ENCODE measurements at places on chromosomes 5 and 9.

GRCh38 chr5:76582230-76583162, 40.7 kb downstream of the F2RL2 start:
- DNase-seq, result no peak

DNA sequence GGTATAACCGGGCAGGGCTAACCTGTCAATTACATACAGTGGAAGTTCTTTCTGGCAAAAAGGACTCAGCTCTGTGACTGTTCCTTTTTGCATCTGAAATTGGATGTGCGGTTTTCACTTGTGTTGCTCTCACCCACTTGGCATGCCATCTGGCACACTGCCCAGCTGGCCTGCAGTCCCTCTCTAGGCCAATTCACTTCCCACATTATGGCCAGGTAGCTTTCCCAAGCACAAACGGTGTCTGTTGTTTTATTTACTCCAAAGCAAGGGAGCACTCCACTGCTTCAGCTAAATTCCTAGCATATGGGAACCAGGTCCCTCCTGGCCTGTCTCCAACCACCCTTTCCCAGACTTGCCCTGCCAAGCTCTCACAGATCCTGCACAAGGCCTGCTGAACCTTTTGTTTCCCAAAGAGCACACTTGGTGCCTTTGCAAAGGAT, 132.5 kb downstream of the SEMA6A start:
- DNase-seq, result peak; percentile 71

GRCh38 chr9:70110194-70111041, 66.8 kb downstream of the MAMDC2 start:
- DNase-seq, result peak; percentile 39

- no peak for DNase-seq
Measured at GRCh38 chr5:11224436-11225187, 463.6 kb upstream of the DAP start.

DNA sequence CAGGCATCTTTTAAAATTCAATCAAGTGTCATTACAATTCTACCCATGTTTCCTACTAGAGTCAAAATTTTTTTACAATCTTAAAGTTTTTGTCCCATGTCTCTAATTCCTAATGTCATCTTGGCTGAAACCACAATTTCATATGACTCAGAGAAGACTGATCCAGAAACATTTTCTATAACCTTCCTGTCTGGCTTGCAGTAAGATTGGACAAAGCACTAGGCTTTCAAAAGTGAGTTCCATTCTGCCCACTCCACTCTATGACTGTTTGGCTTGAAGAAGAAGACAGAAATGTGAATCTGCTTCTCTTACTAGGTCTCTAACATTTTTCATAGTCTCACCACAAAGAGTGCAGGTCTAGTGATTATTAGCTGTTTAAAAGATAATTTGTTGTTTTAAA, 88.8 kb downstream of the NR3C1 start:
- peak; percentile 23 for DNase-seq

- DNase-seq, result no peak
Measured at GRCh38 chr9:70406434-70406862, 8.0 kb downstream of the KLF9 start.

DNA sequence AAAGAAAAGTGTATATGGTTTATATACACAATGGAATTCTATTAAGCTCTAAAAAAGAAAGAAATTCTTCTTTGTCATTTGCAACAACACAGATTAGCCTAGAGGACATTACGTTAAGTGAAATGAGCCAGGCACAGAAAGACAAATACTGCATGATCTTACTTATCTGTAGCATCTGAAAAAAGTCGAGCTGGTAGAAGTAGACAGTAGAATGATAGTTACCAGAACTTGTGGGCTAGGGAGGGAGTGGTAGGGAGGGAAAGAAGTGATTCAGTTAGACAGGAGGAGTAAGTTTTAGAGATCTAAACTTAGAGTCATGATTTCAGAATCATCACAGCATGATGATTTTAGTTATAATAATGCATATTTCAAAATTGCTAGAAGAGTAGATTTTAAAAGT, 184.6 kb downstream of the TLE4 start:
- DNase-seq, result no peak

GRCh38 chr5:138506370-138507306, 36.4 kb downstream of the ETF1 start:
- no peak for DNase-seq

GRCh38 chr5:112183103-112183711, 235.9 kb downstream of the EPB41L4A start:
- DNase-seq, result peak; percentile 89

DNA sequence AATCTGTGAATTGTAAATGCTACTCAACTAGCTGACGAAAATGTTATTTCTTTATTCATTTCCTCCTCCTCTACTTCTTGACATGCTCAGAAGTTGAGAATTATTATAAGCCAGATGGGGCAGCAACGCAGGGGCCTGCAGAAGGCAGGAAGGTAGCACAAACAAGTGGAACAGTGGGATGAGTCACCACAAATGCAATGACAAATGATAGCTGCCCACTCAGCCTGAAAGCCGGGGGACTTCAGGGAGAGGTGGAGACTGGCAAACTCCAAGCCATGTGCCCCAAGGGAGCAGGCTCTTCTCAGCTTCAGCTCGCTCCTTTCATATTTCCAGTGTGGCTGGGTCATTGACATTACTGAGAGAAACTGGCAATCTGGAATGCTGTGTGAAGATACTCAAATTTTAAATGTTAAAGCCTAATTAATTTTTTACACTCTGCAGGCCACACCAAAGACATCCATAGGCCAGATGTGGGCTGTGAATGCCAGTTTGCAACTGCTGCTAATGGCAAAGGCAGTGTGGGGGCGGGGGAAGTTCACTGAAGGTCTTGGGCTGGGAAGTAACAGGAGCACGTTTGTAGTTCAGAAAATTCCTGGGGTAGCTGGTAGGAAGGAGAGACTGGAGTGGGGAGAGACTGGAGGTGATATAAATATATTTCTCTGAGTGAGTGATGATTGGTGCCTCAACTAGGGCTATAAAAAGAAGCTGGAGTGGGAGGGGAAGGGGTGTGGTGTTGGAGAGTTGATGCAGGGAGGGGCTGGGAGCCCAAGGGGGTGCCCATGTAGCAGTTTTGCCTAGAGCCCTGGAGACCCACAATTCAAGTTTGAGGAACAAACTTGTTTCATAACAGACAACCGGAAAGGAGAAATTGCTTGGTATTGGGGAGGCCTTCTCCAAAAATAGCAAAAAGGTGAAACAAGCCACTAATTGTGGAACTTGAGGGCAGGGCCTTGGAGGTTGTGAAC, 20.8 kb upstream of the ADRB2 start:
- DNase-seq, result no peak

- no peak for DNase-seq
Measured at GRCh38 chr5:56557198-56557597, 258.2 kb upstream of the MAP3K1 start.

DNA sequence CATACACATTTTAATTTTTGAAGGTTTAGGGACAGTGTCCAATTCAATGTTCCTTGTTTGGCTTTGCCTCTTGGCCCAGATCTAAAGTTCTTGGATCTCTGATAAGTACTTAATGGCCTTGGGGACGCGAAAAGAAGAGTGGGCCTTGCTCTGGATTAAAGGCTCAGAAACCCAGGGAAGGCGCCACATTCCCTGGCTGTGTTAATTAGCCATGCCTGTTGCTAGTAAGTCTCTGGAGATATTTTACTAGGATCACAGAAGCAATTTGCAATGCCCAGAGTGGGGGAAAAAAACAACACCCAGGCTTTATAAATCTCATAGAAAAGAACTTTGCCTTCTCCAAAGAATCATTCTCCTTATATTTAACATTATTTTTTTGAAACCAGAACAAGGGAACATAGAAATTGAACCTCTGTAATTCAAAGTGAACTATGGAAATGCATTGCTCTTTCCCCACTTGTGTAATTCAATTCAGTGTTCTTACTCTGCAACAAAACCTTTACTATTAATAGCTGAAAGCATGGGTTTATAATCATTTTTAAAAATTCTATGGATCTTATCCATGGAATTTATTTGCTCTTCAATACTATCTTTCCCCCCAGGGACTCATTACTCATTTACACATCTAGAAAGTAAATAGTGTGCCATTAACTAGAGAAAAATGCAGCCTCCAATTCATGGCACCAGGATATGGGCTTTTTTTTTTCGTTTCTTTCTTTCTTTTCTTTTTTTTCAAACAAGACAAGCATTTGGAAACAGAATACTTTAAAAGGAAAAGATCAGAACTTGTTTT, 172.2 kb upstream of the ANKRD55 start:
- DNase-seq, result no peak

DNA sequence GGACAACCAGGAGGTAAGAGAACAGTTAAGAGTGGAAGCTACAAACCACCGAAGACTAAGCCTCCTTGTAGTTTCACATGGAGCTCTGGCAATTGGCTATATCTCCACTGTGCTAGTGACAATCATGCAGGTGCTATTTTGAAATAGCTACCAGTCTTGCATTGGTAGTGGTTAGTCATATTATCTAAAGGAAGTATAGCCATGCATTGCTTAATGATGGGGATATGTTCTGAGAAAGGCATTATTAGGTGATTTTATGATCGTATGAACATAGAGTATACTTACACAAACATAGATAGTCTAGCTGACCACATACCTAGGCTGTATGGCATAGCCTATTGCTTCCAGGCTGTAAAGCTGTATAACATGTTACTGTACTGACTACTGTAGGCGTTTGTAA, 28.4 kb downstream of the HSDL2 start:
- no peak for DNase-seq

DNA sequence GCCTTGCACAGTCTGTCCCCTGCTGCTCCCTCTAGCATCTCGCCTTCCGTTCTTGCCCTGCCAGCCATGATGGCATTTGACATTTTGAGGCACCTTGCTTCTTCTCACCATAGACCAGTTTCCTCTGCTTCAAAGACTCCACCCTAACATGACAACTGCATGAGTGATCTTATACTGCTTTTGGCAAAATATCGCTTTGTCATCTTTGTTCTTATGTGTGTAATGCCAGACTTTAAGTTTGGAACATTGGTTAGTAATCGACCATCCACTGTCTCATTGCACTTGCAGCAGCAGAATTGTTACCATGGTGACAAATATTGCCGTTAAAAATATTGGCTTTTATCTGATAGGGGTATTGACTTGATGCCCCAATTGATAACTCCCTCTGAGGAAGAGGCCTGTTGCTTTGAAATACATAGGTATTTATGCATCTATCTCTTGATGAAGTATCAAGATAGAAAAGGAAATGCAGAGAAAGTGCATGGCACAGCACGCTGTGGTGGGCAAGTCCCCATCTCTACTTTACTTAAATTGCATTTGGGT, 6.8 kb downstream of the GARIN3 start:
- no peak for DNase-seq

GRCh38 chr5:17189381-17190036, 27.9 kb upstream of the BASP1 start:
- no peak for DNase-seq

DNA sequence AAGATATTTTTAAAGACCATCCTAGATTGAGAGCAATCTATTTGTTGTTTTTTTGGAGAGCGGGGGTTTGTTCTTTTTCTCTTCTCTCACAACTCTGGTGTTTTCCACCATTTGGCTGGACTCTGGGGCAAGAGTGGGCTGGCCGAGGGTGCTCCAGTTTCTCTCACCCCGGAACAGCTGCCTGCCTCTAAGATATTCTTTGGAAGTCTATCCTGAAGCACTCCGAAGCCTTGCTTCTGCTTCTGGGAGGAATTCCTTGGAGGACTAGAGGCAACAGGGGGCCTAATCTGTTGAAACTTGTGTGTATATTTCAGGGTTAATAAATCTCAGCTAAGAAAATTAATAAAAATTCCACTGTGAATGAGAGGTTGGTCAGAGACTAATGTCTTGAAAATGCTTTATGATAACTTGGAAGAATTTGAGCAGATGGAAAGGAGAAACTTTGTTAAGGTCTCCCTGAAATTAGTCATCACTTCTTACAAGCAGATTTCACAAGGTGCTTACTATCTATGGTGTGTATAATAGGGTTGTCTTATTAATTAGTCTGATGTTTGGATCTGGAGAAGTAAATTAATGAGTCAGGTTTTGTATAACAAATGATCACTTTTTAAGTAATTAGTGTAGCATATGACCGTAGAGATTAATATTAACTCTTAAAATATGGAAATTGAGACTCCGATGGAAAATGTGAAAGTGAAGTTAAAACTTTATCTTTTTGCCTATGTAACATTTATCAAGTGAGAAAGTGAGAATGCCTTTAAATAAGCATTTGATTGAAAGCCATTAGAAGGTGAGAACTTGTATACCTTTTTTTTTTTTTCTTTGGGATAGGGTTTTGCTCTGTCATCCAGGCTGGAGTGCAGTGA, 4.0 kb downstream of the MAN2A1 start:
- peak; percentile 21 for DNase-seq

DNA sequence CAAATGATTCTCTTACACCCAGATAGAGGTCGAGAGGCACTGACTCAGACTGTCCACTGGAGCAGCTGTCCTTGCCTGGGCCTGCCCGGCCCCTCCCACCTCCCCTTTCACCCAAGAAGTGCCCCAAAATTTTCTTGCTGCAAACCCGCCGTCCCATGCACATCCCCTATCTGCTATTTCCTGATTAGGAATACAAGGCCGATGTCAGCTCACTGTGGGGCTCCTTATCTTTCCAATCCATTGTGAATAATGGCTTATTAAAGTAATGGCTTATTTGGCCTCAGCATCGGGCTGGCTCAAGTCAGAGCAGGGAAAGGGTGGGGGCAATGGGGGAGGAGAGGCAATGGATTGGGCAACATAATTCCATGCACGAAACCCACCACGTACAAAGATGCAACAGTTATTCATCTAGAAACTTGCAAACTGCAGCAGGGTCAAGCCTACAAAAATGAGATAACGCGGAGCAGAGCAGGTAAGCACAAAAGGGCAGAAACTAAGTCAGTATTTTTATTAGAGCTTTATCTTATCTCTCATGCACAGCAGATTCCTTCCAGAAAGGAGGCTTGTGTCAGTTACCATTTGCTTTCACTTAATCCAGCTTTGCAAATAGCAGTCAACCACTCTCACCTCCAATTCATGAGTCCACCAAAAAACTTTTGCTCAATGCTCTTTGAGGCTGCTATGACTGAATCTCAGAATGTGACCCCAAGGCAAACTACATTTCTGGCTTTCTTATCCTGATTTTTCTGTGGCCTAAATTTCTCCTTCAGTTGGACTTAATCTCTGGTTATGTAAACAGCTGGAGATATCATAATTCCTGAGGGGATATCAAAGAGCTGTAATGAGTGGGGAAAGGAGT, 138.2 kb upstream of the OSMR start:
- DNase-seq, result no peak

DNA sequence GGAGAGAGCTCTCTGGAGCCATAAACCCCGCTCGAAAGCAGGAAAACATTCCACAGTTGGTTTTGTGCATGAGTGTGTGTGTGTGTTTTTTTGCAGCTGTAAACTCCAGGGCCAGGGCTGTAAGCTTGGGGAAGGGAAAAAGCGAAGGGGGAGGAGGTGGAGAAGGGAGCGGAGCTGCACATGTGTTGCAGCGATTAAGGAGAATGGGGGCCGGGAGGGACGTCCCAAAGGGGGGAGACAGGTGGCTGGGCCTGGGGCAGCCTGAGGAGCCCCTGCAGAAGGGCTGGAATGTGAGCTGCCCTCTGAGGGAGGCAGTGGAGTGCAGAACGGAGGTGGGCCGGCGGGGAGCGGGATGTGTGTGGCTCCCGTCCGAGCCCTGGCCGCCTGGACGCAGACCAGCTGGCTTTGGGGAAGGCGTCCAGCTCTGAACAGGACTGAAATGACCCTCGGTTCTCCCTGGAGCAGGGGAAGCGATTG, 2.7 kb upstream of the MYMK start:
- no peak for DNase-seq

Data from foreskin keratinocyte (primary cell).